ENCODE measurements at places on chromosomes 7 and 10. TPM values are rescaled to one million over a fixed set of nuclear protein-coding genes. Genes with fewer than 3 reads are reported as not detected.

FAM25G gene
- total RNA-seq: not detected

DNA sequence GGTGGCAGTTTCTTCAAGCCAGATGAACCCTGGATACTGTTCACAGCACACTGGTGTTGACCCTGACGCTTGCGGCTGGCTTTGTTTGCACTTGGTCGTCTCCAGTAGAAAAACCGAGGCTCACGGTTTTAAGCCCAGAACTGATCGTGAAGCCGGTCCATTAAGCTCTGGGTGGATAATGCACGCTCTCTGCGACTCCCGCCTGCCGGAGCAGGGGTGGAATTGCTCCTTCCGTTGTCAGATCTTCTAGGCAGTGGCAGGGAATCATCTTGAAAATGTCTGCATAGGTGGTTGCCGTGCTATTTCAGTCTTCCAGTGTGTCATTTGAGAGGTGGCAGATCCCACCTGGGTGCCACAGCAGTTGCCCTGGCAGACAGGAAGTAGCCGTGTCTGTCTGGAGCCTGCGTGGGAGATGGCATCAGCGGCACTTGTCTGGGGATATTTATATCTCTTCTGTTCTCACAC is 35.9 kb upstream of the AP5Z1 start:
- peak; percentile 65 for DNase-seq

ARHGAP22 gene
- total RNA-seq: 19.0 TPM

ZNF488 gene
- total RNA-seq: under 0.01 TPM

AS3MT gene
- total RNA-seq: 2.0 TPM

GRCh38 chr7:94375691-94376090 is 19.0 kb upstream of the COL1A2 start:
- peak; percentile 37 for DNase-seq

- DNase-seq: peak; percentile 49
Measured at GRCh38 chr10:124916098-124916584, 25.8 kb upstream of the ZRANB1 start.

ZNF467 gene
- 12.7 TPM for total RNA-seq

Data from dermis blood vessel endothelial cell (primary cell).